Fibroblast of gingiva (primary cell): ENCODE measurements at places on chromosomes 4 and X.

GRCh38 chr4:148333265-148333664 is 108.9 kb downstream of the NR3C2 start:
- DNase-seq = no peak

GRCh38 chr4:71130827-71131603 is 137.6 kb downstream of the DCK start:
- peak; percentile 4 for DNase-seq

DNA sequence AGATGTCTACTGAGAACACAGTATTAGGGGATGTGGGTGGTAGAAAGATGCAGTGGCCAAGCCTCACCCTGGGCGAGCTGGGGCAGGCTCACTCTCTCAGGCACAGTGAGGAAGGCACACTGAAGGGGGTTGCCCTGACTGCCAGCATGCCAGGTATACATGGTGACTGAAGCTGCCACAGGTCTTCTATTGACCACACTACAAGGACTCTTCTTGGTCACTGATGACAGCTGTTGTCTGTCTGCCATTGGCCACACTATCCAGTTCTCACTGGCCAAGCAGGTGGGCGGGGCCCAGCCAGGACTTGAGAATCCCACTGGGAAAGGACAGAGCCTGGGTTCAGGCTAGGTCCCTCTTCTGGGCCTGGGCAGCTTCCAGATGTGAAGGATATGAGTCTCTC is 39.7 kb upstream of the TBC1D14 start:
- DNase-seq = no peak

- DNase-seq = no peak
Observed at GRCh38 chr4:8762356-8762755, 109.3 kb downstream of the HMX1 start.

- no peak for DNase-seq
Observed at GRCh38 chr4:156128616-156129015, 174.9 kb upstream of the CTSO start.

GRCh38 chrX:109344678-109345077 is 137.2 kb downstream of the GUCY2F start:
- no peak for DNase-seq

DNA sequence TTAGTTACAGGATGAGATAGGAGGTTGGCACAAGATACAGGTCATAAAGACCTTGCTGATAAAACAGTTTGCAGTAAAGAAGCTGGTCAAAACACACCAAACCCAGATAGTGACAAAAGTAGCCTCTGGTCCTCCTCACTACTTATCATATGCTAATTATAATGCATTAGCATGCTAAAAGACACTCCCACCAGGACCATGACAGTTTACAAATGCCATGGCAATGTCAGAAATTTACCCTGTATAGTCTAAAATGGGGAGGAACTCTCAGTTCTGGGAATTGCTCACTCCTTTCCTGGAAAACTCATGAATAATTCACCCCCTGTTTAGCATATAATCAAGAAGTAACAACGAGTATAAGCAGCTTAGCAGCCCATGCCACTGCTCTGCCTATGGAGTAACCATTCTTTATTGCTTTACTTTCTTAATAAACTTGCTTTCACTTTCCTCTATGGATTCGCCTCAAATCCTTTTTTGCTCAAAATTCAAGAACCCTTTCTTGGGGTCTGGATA is 1254.4 kb downstream of the PCDH7 start:
- no peak for DNase-seq

- DNase-seq = no peak
Observed at GRCh38 chr4:146592019-146592418, 46.7 kb upstream of the POU4F2 start.

DNA sequence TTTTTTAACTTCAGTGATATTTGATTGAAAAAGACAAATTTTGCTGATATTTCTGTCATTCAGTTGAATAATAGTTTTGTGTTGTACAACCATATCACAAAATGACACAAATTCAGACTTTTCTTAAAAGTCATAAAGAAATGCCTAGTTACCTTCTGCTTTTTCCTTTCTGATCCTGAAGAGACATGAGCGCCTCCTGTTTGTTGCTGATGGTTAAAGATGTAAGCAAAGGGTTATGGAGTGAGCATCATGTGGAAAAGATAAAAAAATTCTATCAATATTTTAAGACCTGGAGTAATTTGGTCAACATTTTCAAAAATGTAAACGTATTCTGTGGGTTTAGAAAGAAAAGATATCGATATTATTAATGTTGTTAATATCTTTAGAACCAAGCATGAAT is 669.9 kb upstream of the NR3C2 start:
- DNase-seq = no peak

GRCh38 chr4:85964298-85964697 is 395.6 kb downstream of the MAPK10 start:
- DNase-seq = no peak

DNA sequence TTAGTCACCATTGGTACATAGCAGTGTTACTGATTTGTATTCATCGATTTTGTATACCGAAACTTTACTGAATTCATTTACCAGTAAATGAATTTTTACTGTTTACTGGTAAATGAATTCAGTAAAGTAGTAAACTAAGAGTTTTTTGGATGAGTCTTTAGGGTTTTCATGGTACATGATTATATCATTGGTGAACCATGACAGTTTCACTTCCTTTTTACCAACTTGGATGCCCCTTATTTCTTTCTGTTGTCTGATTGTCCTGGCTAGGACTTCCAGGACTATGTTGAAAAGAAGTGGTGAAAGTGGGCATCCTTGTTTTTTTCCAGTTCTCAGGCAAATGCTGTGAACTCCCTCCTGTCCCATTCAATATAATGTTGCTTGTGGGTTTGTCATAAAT is 494.9 kb downstream of the GALNTL6 start:
- DNase-seq = no peak

GRCh38 chr4:8335848-8336247 is 66.3 kb downstream of the HTRA3 start:
- no peak for DNase-seq

- no peak for DNase-seq
Observed at GRCh38 chr4:26474551-26474950, 15.7 kb downstream of the CCKAR start.

DNA sequence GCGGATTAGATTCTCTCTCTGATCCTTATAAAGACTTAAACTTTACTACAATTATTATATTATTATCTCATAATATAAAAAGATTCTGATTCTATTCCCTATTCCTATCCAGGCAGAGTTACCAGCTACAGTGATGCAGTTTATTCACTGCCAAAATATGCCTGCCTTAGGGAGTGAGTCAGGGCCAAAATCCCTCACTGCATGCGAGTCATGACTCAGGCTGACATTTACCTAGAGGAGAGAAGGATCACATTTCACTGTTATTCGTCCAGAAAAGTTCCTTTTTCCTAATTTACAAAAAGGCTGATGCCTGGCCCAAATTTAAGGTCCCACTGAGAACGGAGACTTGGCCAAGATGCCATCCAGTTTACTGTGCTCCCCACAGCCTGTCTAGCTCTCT is 168.5 kb upstream of the LDB2 start:
- DNase-seq = peak; percentile 89

DNA sequence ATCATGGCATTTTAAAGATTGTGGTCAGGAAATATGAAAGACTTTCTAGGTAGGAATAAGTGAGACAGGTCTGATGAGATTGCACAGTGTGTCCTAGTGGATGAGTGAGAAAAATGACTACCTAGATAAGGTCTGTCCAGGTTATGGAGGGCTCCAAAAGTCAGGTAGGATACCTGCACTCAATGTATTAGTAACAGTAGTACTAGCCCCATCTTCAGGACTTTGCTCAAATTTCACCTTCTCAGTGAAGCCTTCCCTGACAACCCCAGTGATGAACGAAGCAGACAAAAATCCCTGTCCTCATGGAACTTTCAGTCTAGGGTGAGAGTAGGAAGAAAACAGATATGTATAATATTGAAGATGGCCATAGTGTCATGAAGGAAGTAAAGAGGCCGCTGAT is 85.7 kb downstream of the ZIC3 start:
- DNase-seq = no peak

DNA sequence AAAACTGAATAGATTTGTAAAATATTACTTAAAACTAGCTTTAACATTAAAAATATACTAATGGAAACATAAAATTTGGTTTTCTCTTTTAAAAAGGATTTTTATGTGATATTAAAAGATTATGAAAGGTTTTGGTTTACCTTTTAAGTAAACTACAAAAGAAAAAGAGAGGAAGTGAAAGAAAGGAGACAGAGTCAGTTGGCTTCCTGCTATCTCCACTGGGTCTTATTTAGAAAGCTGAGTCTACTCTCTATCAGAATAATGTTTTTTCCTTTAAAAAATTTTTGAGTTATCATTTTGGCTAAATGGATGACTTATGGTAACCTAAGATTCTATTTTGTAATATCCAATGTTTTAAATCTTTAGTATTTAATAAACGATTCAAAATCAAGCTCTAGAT is 21.6 kb upstream of the ATP8A1 start:
- DNase-seq = no peak

GRCh38 chr4:42715807-42716482 is 59.0 kb upstream of the ATP8A1 start:
- no peak for DNase-seq

- no peak for DNase-seq
Observed at GRCh38 chrX:85109235-85109634, 105.6 kb downstream of the APOOL start.

- no peak for DNase-seq
Observed at GRCh38 chr4:170111085-170111484, 21.3 kb upstream of the AADAT start.

DNA sequence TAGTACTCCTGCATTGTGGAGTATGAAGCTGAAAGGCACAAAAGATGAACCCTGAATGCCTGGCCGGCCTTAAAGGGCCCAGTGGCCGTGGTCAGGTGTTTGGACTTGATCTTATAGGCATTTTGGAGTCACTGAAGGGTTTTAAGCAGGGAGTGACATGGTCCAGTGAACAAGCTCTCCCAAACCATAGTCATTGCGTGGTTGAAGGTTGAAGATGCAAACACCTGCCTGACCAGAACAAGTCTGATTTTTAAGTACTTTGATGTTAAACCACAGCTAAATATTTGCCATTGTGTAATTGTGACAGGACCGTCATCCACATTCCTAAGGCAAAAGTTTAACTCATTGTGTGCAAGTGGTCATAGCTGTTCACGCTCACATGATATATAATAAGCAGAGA is 3.3 kb downstream of the STK32B start:
- DNase-seq = no peak
